ENCODE measurements at places on chromosomes 5 and 9. TPM values are rescaled to one million over a fixed set of nuclear protein-coding genes. Genes with fewer than 3 reads are reported as not detected.

- no peak for DNase-seq
Observed at GRCh38 chr5:129858131-129858675, 46.1 kb upstream of the CHSY3 start.

The CAVIN4 gene
- total RNA-seq, result 0.13 TPM

The PIK3R1 gene
- total RNA-seq, result 38.4 TPM

The SREK1IP1 gene
- 24.8 TPM for total RNA-seq

- no peak for DNase-seq
Observed at GRCh38 chr9:75876999-75877640, 13.4 kb upstream of the PCSK5 start.

Measured in GM12878 (cell line).